Activated CD8-positive, alpha-beta memory T cell treated with anti-CD3 and anti-CD28 coated beads for 24 hours (primary cell): ENCODE measurements at places on chromosomes 3 and 15.

DNA sequence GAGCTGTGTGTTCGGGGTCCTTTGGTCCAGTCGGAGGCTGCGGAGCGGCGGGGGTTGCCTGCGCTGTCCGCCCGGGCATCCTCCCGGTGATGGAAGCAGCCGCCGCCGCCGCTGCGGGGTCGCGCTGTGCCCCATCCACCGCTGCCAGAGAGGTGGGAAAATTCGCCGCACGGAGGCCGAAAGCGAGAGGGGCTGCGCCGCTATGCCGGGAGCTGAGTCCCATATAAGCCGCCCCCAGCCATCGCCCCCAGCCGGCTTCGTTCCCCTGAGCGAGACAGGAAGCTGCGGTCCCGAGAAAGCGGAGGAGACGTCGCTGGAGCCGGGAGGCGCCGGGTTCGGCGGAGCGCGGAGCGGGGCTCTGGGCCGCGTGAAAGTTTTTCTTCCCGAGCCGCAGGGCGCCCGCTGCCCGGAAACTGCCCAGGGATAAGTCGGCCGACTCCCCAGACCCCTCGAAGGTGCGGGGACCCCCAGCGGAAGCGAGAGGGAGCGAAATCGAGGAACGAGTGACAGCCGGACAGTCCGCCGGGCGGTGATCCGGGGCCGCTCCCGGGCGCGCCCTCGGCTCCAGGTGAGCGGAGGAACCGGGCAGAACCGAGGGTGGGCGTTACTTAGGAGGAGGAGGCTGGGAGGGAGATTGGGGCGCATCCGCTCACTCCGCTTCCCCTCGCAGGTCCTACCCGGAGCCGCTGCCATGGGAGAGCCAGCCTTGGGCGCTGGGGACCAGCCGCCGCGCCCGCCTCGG is 574 bp downstream of the CHST2 start:
- no peak for DNase-seq

DNA sequence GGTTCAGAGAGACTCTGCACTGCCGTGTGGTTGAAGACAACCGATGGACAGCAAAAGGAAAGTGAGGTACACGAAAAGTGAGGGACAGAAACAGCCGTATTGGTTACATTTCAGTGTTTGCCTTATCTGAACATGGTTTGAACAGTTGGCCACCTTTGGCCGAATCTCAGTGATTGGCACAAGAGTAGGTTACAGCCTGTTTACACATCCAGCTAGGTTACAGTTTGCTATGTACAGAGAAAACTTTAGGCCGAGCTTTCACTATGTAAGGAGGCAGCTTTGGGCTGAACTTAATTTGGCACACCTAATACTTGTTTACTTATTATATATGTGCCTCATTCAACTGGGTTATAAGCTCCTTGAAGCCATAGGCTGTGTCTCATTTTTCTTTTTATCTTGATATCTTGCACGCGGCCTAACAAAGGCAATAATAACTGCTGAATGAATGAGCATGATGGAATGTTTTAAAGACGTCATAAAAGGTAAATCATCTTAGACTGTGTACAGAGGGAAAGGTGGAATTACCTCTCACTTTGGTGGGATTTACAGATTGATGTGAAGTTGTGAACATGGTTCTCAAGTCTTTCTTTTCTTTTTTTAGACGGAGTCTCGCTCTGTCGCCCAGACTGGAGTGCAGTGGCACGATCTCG is 17.2 kb upstream of the GREM1 start:
- no peak for DNase-seq

- DNase-seq: peak; percentile 82
Measured at GRCh38 chr3:52055537-52056351, 627 bp downstream of the DUSP7 start.

DNA sequence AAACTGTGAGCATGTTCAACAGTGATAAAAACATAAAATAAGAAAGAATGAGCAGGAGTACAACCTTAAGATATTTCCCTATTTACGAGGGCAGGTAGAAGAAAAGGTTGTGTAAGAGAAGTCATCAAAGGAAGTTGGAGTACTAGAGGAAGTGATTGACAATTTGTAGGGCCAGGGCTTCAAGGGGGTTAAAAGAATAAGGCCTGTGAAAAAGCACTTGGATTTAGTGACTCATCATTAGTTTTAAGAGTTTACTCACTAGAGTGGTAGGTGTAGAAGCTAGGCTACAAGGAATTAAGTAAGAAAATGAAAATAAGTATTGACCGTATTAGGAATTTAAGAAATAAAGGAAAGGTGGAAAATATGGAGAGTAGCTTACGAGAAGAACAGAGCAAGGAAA is 23.6 kb downstream of the KCNMB3 start:
- no peak for DNase-seq

- DNase-seq: no peak
Measured at GRCh38 chr3:37114251-37115145, 59.9 kb downstream of the LRRFIP2 start.

DNA sequence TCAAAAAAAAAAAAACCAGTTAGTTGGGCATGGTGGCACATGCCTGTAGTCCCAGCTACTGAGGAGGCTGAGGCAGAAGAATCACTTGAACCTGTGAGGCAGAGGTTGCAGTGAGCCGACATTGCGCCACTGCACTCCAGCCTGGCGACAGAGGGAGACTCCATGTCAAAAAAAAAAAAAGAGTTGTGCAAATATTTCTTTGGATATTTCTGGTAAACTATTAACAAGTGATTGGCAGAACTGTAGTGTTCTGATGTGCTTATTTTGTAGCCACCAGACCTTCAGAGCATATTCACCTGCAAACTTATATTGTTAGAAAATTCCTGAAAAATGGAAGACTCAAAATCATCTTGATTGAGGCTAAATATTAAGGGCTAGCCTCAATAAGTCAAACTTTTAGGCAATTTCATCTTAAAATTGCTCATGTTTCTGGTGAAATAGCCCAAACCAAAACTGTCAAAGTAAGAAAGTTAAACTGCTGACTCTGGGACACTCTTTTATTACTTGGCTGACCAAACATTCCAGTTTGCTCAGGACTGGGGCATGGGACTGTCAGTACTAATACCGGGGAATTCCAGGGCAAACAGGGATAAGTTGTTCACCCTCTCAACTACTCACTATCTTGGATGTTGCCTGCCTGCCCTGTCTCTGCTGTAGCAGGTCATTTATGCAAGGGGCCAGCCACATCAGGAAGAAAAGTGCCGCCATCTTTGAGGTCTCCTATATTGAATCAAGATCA is 37.0 kb downstream of the ABHD2 start:
- DNase-seq: no peak
